ENCODE measurements at places on chromosomes 7 and 10.

- DNase-seq = no peak
Measured at GRCh38 chr7:44981035-44981706, 2.4 kb upstream of the MYO1G start.

- no peak for DNase-seq
Measured at GRCh38 chr10:61618388-61618961, 44.3 kb upstream of the CABCOCO1 start.

DNA sequence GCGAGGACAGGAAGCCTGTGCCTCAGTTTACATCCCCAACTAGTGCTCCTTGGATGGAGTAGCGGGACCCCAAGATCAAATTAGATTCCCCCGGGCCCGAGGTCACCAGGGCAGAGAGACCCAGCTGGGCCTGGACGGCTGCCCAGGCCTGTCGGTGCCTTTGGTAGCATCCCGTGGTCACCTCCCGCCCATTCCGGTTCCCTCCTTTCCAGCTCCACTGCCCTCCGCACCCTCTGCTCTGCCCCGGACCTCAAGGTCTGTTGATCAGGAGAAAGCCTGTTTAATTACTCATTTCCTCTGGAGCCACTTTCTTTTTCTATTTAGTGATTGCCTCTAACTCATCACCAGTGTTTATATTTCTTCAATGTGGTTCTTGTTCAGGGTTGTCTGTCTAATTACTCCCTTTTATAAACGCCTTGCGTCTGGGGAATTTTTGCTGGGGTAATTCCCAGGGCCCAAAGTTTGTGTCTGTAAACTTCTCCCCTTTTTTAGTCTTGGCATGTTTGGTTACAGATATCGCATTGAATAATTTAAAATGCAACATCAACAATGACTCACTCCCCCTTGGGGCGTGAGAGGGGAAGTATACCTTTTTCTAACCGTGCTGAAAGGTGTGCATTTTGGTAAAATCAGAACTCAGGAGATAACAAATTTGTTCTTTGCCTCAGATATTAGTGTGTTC is 1.9 kb downstream of the FOXK1 start:
- DNase-seq = no peak

DNA sequence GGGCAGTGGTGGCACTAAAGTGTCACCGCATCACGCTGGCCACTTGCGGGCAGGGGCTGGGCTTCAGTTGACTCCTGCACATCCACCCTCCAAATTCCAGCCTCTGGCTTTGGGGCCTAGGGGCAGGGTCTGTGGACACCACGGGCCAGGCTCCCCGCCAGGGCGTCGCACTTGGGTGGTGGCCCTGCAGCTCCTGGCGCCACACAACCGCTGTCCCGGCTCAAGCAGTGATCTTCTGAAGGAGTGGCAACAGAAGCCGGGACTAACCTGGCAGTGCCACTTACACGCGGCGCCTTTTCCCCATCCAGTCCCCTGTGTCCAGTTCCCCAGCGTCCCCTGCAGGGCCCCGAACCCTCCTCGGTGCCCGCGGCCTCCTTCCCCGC is 134.3 kb upstream of the ZNF92 start:
- DNase-seq = no peak
